ENCODE measurements at places on chromosomes 7 and 10.

- DNase-seq, result no peak
Measured at GRCh38 chr10:107059872-107060271, 104.6 kb downstream of the SORCS1 start.

- peak; percentile 43 for DNase-seq
Measured at GRCh38 chr10:120555842-120556532, 99.0 kb downstream of the PLPP4 start.

DNA sequence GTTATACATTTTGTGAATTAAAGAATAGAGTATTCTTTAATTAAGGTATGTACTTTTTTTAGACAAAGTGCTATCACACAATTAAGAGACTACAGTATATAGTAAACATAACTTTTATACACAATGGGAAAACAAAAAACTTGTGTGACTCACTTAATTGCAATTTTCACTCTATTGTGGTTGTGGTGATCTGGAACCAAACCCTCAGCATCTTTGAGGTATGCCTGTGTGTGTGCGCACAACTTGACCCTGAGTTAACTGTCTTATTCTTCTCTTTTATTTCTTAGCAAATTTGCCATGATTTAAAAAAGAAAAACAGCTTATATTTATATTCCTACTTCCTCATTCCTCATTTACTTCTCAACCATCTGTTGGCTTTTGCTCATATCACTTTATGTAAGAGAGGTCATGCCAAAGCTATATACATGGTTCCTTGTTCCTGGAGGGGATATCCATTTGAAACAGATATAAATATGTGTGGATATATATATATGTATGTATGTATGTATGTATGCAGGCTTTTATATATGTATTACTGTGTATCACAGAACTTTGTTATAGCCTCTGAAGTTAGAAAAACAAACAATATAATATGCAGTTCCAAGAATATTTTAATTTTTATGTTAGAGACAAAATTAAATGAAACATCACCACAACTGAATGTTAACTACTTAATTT lies 259.5 kb upstream of the HGF start:
- no peak for DNase-seq

GRCh38 chr7:83832009-83832408 lies 183.1 kb upstream of the SEMA3E start:
- no peak for DNase-seq

DNA sequence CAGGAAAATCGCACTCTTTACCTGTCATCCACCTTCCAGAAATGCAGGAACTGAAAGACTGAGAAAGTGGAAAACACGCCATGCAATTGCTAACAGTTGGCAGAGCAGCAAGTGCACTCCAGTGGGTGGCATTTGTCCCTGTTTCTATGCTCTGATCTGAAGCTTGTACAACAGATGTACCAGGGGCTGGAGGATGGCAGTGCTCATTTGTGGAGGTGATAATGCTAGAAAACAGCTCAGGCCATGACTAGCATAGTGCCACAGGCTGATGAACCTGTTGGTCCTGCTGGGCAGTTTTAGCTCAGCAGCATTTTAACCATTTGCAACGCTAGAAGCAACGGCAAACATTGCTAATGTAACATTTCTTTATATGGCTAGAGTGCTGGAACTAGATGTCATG lies 199.9 kb upstream of the NRP1 start:
- DNase-seq, result no peak

DNA sequence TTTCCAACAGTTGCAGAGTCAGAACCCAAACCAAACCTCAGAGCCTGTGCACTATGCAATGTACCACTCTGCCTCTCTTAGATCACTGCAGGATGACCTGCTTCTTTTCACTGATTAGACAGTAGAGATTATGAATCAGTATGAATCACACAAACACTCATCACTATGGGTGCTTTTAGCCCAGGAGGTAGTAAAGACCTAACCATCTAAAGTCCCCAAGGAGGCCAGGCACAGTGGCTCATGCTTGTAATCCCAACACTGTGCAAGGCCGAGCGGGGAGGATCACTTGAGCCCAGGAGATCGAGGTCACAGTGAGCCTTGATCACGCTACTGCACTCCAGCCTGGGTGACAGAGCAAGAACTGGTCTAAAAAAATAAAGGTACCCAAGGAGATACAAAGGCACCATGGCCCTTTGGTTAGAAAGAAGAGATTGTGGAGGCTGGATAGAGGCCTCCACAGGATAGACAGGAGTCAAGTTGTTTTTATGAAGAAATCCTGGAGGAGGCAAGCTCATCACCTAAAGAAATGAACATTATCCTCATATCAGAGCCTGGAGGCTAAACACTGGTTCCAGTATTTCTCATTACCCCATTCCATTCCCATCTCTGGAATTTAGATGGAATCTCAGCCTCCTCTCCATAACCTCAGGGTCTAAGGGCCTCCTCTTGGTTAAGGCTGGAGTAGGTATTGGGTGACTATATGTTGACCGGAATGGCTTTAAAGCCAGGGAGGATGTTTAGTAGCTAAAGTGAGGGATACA lies 12.9 kb downstream of the SEC31B start:
- no peak for DNase-seq

- DNase-seq, result no peak
Measured at GRCh38 chr10:17009212-17009700, 120.4 kb downstream of the CUBN start.

DNA sequence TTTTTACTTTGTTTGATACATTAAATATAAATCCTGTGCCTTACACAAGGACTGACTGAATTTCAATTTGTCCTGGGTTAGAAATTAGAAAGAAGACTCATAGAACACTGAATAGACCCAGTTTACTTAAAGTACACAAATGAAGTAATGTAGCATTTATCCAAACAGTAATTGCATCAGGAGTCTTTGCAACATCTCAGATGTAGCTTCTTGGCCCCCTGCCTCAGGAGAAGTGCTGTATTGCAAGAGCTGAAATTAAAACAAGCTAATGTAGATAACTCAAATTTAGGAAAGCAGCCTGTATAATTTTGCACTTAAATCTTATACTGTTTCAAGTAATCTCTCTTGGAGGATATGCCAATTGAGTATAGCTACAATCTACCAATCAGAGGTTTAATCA lies 54.3 kb upstream of the KCND2 start:
- DNase-seq, result no peak

DNA sequence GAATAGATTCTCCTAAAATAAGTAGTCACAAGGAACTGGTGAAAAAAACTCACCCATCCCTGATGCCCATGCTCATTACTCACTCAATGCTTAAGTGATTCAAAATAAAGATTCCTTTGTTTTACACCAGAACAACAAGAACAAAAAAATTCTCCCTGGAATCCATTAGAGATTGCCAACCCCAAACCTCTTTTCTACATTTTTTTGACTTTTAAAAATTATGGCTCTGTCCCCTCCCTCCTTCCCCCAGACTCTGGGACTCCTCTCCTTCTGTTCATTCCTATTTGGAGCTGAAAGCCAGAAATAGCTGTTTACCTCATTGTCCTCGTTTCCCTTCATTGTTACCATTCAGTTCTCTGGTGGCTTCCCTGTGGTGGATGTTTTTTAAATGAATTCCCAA lies 63.2 kb upstream of the FHIP2A start:
- no peak for DNase-seq

GRCh38 chr10:14569274-14570060 lies 205.2 kb downstream of the FAM107B start:
- no peak for DNase-seq

DNA sequence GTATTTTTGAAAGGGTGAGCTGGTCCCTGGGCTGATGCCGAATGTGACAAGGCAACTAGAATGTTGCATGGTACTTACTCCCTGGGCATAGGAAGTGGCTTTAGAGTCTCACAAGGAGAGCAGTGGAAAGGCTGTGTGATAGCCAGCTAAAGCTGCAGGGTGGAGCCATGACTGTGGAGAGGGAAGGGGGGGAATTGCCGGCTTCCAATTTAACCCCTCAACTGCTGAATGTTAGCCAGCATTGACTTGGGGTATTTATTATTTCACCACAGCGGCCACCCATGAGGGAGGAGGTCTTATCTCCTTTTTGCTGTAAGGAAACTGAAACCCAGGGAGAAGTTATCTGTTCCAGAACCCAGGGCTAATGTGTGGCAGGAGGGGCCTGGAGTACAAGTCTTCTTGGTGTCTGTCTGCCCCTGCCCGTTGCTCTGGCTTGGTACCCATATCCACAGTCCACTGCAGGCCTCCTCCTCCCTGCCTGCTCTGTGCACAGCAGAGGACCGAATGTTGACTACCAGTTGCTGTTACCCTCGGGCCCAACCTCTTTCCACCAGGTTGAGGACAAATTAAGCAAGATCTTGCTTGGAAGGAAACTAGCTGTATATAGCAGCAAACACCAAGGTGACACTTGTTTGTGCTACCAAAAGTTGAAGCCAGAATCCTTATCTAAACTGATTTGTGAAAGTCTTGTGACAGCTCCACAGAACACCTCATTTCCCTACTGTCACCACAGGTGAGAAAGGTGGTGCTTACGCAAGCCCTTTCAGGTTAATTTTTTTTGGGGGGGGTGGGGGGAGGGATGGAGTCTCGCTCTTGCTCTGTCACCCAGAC lies 37.6 kb downstream of the WBP1L start:
- DNase-seq, result no peak

GRCh38 chr7:1979591-1980560 lies 252.9 kb downstream of the MAD1L1 start:
- DNase-seq, result no peak

DNA sequence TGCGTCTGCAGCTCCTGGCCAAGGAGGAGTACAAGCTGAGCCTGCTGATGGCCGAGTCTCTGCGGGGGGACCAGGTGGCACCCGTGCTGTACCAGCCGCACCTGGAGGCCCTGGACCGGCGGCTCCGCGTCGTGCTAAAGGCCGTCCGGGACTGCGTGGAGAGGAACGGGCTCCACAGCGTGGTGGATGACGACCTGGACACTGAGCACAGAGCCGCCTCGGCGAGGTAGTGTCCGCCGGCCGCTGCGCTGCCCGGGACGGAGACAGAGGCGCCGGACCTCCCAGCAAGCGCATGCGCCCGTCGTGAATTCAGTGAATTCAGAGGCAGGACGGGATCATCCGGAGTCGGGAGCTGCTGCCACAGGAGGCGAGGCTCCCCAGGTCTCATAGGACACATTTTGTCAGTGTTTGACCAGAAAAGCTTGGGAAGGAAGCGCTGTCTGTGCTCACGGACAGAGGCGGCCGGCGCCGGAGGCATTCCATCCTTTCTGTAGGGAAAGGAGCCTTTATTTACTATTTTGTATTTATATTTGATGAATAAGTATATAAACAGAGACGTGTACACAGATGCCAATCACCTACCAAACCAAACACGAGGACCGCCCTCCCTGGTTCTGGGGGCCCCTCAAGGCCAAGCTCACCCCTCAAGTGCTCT lies 30.1 kb upstream of the FOXL3 start:
- DNase-seq, result no peak

GRCh38 chr10:33537066-33537465 lies 202.6 kb upstream of the NRP1 start:
- no peak for DNase-seq

GRCh38 chr10:50275650-50276235 lies 24.4 kb upstream of the ASAH2 start:
- no peak for DNase-seq

DNA sequence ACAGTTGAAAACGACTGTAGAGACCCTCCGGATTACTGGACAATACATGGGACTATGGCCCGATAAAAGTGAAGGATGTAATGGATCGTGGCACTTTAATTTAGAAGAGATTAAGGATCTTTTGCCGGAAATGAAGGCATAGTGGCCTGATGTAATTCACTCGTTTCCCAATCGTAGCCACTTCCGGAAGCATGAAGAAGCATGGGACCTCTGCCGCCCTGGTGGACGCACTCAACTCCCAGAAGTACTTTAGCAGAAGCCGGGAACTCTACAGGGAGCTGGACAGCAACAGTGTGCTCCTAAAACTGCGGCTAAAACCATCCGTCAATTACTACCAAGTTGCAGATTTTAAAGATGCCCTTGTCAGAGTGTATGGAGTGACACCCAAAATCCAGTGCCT lies 59.6 kb upstream of the NUPR2 start:
- no peak for DNase-seq

DNA sequence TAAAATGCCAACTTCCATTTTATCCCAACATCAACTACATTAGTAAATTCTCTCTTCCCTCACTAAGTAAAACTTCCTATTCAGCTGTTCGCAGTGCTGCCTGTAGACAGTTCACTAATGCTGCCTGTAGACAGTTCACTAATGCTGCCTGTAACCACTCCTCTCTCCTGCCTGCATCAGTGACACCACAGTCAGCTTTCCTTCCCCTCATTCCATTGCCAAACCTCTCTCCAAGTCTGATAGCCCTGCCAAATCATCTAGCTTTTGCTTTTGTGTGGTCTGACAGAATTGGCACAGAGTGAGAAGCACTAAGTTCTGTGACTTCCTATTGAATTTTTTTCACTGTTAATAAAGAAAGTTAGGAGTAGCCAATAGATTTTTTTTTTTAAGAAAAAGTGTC lies 43.0 kb upstream of the MACC1 start:
- no peak for DNase-seq

DNA sequence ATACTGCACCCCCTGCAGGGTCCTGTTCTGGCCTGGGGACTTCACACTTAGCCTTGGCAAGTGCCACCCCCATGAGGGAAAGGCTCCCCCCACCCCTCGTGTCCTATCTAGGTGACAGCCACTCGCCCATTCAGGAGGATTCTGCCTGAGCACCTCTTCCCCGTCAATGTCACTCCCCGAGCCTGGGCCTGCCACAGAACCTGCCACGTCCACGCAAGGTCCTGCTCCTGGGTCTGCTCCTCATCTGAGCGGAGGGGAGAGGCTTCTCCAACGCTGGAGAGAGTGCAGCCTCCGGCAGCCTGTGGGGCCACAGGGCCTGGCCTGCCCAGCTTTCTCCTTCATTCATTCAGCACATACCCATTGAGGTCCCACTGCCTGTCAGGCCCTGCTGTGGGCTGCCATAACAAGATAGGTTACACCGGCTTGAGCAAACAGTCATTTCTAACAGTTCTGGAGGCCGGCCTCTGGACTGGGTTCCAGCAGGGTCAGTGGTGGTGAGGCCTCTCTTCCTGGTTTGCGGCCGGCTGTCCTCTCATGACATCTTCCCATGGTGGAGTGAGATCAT lies 92.0 kb upstream of the RET start:
- DNase-seq, result no peak

DNA sequence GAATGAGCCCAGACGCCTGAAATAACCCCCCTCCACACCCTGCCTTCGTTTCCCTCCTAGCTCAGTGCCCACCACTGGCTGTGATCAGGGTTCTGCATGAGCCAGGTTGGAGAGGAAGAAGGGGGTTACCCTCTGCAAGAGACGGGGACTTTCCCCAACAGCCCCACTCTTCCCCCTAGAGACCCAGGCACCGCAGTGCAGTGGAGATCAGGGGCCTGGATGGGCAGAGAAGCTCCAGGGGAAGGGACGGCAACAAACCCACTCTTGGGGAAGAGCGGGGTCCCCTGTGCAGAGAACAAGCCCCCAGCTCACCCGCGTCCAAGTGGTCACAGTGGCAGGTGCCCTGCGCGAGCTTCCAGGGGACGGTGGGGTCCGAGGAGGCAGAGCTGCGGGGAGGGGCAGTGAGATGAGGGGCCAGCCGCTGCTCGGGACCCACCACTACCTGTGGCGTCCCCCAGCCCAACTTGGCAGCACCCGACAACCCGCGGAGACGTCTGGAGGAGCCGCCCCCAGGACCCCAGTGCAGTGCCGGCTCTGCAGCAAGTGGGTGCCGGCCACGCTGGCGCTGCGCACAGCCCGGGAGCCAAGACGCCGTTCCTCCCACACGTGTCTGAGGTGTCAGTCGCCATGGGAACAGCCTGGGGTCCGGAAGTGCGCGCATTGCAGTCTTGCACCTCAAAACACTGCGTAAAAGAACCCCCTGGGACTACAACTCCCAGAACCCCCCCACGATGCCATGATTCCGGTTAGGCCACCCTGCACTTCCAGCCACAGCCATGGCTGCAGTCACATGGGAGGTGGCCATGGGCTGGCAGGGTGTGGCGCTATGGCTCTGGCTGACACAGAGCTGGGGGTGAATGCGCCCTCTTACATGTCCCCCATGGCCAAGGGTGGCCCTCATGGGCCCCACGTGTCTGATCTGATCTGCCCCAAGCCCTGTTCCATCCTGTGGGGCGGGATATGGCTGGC lies 45.8 kb upstream of the WIPI2 start:
- DNase-seq, result no peak
